Nucleus accumbens (tissue), 56 donors: ENCODE measurements at places on chromosomes 3 and 15.

GRCh38 chr3:138457863-138458735 is 23.7 kb downstream of the ESYT3 start:
- DNase-seq: no peak

DNA sequence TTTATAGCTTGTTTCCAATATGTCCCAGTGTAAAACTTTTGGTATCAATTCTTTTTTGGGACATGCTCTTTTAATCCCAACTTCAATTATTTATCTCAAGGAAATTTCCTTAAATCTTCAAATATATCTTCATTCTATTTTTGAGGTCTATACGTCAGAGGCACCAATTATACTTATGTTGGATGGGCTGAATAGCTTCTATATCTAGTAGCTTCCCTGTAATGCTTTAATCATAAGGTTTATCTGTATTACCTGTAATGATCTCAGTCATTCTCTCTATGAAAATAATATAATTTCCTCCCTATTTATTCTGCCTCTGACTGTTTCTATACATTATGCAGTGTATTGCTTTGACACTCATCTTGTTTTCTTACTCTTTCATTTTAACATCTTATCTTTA is 29.9 kb upstream of the MCCC1 start:
- no peak for DNase-seq

- no peak for DNase-seq
Observed at GRCh38 chr3:190424478-190425439, 24.9 kb downstream of the TMEM207 start.

GRCh38 chr3:168249205-168249549 is 153.5 kb upstream of the GOLIM4 start:
- DNase-seq: no peak

GRCh38 chr3:48402281-48402732 is 27.6 kb downstream of the PLXNB1 start:
- no peak for DNase-seq

DNA sequence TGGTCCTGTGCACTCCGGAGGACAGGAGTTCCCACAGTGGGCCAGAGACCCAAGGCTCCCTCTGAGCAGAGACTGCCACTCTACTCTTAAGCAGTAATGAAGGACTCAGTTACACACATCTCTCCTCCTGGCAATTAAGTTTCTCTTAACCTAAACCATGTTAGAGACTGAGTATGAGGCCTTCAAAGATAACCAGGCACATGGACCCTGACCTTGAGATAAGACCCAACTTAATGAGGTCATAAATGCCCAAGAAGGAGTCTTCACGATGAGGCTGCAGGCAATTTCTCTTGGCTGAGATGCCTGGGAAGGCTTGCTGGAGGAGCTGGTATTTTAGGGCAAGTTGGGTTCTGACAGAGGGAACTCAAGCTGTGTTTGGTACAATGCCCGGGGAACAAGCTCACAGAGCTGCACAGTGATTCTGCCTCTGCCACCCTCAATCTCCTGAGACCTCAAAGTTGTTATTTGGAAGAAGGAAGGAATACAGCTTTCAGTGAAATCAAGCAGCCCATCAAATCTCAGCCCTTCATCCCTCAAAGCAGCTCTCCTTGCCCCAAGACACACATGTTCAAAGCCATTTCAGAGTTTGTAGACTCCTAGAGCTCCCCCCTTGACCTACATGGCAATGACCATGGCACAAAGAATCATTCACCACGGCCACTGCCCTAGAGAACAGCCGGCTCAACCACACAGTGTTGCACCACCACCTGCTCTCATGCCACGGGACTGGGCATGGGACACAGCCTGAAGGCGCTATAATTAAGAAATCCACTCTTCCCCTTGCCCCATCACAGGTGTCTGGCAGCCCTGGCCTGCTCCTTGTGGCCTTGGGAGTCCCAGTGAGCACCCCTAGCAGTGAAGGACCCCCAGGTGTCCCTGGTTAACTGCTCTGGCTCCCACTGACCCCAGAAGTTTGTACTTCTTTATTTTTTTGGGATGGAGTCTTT is 7.1 kb downstream of the RMDN3 start:
- no peak for DNase-seq

GRCh38 chr15:101022306-101022705 is 103.1 kb downstream of the LRRK1 start:
- no peak for DNase-seq
